ENCODE measurements at places on chromosomes 7 and 10. TPM values are rescaled to one million over a fixed set of nuclear protein-coding genes. Genes with fewer than 3 reads are reported as not detected.

GRCh38 chr7:91357379-91357778 is 93.1 kb downstream of the FZD1 start:
- no peak for DNase-seq

DNA sequence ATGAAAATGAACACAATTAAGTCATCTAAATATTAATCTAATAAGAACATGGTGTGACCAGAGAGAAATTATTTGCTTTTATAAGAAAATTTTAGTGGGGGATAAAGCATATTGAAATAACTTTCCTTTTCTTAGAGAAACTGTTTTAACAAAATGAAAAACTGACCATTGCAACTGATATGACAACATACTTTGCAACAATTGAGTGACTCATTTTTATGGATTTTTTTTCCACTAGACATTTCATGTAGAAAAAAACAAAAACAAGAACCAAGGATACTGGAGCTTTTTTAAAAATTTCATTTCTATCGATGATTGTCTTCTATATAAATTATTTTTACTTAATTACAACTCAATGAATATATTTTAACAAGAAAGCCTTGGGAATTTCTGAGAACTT is 90.0 kb downstream of the C1GALT1 start:
- no peak for DNase-seq

- no peak for DNase-seq
These were observed 166.2 kb upstream of the FAM3C start for GRCh38 chr7:121562259-121562658.

GRCh38 chr7:71236230-71237105 is 104.5 kb downstream of the GALNT17 start:
- DNase-seq = no peak

The MKLN1 gene
- polyA plus RNA-seq = 21.8 TPM

- no peak for DNase-seq
These were observed 77.1 kb downstream of the INPP5A start for GRCh38 chr10:132614431-132615340.

DNA sequence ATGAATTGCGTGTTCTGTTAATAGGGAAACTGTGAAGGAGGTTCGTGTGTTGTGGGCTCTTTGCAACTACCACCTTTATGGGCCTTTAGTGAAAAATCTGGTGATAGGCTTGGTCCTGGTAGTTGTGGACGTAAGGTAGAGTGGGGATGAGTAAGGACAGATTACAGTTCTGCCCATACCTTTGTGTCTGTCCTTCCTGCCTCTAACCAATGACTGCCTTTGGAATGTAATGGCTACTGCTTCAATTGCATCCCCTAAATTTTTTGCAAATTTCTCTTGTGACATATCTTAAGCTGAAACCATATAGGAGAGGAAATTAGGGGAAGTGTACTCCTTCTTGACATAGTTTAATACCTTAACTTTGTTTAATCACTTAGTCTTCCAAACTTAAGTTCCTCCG is 82.3 kb downstream of the ADK start:
- no peak for DNase-seq
